ENCODE measurements at places on chromosomes 2 and 18.

DNA sequence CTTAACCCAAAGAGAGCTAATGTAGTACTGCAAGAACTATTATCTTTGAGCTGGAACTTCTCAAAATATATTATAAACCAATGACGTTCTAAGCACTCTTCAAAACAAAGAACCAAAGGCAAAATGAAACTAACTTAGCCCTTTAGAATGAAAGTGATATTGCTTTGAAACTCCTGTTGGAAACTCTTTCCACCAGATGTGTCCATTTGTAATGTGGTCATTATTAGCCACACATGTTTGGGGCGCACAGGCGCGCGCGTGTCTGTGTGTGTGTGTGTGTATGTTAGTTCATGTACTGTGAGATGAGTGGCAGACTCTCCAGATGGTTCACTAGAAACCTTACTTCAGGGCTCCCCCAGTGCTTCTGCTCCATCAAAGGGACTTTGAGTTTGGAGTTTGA lies 323.4 kb downstream of the BCL11A start:
- no peak for DNase-seq

DNA sequence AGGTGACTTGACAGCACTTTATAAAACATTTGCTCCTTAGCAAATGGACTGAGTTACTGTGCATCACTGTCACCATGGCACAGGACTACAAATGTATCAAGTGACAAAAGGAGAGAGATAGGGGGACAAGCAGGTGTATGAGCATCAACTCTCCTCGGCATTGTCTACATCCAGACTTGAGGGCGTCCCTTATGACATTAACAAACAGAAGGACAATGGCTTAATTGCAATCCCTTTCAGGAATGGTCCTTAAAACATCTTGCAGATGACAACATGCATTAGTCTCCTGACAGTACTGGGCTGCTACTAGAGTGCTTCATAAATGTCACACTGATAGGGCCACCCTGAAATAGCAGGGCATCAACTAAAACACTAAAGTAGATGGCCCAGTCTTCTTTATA lies 198.8 kb downstream of the PDE1A start:
- DNase-seq = peak; percentile 51

GRCh38 chr18:2424420-2424819 lies 146.9 kb downstream of the METTL4 start:
- no peak for DNase-seq

GRCh38 chr2:58574873-58575272 lies 333.7 kb upstream of the FANCL start:
- DNase-seq = no peak

DNA sequence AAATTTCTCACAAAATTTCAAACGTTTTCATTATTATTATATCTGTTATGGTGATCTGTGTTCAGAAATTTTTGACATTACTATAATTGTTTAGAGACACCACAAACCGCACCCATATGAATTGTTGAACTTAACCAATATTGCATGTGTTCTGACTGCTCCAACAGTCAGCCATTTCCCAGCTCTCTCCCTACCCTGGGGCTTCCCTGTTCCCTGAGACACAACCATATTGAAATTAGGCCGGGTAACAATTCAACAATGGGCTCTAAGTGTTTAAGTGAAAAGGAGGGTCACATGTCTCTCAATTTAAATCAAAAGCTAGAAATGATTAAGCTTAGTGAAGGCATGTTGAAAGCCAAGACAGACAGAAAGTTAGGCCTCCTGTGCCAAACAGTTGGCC lies 424.0 kb downstream of the DSC3 start:
- no peak for DNase-seq

DNA sequence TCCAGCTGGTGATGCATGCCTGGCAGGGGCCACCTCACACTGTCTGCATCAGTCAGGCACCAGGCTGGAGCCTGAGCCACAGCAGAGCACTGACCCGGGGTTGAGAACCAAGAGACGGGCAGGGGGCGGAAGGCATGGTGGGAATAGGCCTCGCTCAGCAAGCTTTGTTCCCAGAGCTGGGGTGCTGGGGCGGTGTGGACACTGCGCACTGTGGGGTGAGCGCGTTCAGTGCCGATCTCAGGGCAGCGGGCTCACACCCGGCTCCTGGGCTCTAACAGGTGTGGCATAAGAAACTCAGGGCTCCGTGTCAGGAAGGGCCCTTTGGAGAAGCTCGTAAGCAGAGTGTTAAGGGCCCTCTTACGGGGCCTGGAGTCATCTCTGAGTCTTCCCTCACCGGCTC lies 15.7 kb downstream of the SH3RF3 start:
- no peak for DNase-seq

DNA sequence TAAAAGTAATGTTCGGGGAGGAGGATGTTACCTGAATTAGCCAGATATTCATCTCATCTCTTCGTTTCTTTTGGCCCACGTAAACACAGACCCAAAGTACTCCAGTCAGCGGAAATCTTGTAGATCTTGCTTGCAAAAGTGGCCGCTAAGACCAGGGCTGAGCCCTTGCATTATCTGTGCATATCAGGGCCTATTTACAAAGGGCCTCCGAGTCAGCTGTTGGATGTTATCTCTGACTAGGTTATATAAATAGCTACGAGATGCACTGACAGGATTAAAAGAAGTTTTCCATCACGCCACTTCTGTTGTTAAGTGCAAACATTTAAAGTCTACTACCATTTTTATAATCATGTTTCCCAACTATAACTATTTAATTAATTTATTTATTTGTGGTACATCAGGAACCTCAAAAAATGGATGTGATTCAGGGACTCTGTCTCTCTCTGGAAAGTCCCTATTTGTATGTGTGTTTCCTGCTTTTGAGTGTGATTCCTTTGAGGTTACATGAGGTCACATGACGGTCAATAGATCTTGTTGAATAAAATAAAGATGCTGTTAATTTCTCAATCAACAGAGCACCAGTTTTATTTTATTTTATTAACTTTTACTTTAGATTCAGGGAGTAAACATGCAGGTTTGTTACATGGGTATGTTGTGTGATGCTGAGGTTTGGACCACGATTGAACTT lies 46.8 kb upstream of the MBOAT2 start:
- no peak for DNase-seq

- DNase-seq = no peak
Measured at GRCh38 chr2:221397187-221397586, 174.9 kb downstream of the EPHA4 start.

DNA sequence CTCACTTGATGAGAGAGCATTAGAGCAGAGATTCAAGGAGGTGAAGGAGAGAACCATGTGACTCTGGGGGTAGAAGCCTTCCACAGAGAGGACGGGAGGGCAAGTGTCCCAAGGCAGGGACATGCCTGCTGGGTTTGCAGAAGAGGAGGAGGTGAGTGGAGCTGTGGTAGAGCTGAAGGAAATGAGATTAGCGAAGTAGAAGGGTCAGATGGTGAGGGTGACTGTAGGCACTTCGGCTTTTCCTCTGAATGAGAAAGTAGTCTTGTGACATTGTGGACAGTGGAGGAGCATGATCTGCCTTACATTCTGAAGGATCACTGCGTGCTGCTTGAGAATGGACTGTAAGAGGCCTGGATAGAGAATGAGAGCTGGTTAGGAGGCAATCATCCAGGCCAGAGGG lies 126.0 kb downstream of the NXPH2 start:
- DNase-seq = no peak

GRCh38 chr2:43340945-43341356 lies 114.5 kb upstream of the ZFP36L2 start:
- DNase-seq = no peak

GRCh38 chr2:44118257-44118656 lies 50.4 kb upstream of the PPM1B start:
- no peak for DNase-seq

DNA sequence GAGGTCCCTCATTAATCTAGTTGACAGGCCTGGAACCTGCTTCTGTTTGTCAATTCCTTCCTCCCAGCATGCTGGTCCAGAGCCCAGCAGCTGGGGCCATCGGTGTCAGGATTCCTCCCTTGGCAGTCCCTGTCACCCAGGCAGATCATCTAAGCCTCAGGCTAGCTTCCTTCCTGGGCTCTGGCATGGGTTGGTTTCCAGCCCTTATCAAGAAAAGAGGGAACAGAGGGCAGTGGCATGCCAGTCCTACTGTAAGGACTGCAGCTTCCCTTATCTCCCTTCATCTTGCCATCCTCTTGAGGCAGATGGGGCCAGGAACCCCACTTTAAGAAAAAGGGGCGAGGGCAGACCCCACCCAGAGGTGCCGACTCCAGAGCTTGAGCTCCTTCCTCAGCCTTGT lies 10.9 kb upstream of the KCNK3 start:
- DNase-seq = no peak

DNA sequence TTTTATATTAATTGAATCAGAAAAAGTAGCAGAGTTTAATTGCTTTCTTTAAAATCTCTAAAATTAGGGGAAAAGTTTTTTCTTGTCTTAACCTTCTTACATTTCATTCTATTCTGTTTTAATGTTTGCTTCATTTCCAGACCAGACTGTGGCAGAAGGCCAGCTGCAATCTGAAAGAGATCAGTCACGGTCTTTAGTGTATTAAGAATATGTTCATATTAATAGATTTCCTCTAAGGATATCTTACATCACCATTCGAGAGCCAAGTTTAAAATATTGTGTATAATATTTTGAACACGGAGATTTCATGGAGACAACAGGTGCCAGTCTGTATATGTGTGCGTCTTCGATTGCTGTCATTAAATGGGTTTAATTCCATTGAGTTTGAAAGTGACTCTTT lies 230.9 kb upstream of the ZSWIM2 start:
- DNase-seq = no peak

DNA sequence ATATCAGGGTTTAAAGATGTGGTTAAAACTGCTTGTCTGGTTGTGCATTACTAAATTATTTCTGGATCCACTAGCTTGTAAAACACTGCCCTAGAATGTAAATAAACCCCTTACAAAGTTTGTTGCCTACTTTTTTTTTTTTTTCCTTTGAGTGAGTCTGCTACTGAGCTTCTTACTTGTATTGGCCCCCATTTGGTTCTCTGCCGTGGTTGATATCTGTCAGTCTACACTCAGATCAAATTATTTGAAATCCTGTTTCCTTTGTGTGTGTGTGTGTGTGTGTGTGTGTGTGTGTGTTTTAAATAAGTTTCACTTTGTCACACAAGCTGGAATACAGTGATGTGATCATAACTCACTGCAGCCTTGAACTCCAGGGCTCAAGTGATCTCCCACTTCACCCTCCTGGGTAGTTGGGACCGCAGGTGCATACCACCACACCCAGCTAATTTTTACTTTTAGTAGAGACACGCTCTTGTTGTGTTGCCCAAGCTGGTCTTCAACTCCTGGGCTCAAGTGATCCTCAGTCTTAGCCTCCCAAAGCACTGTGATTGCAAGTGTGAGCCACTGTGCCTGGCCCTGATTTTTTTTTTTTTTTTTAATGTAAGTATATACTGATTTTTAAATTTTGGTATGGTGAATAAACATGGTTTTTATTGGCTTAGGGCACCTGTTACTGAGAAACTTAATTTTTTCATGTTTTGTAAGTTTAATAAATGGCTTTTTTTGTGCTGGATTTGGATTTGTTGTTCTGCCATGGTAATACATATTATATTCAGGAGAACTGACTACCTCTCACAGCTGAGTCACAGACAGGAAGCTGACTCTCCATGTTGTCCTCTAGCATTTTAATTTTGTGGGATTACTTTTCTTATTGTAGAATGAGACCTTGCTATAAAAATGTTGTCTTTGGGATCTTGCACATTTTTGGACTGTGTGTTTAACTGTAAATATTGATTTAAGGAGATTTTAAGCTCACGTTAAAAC lies 48.5 kb downstream of the MAP4K4 start:
- no peak for DNase-seq

DNA sequence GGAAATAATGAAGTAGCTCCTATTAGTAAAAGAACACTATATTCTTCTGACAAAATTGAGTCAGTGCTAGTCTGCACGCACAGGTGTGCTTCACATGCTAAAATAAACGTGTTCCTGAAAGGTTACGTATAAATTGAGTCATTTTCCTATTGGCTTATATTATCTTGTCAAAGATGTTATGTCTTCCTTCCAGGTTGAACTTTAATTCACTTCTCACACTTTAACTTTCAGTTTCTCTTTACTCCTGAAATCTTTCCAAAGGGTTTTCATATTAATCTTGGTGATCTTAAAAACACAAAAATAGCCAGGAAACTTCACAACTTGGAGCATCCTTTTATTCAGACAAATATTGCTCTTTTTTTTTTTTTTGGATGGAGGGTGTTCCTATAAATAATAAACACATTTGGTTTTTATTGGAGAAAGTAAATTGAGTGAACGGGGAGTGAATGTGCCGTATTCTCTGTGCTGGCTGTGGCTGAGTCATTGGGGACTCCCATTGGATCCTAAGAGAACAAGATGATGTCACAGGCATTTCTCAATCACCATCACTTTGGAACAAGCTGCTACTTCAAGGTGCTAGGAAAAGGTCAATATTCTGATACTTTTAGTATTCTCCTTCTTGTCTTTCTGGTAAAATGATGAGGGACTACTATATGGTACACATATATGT lies 150.2 kb upstream of the SPATS2L start:
- no peak for DNase-seq

- no peak for DNase-seq
Measured at GRCh38 chr2:103788951-103789350, 1027.1 kb downstream of the TMEM182 start.

DNA sequence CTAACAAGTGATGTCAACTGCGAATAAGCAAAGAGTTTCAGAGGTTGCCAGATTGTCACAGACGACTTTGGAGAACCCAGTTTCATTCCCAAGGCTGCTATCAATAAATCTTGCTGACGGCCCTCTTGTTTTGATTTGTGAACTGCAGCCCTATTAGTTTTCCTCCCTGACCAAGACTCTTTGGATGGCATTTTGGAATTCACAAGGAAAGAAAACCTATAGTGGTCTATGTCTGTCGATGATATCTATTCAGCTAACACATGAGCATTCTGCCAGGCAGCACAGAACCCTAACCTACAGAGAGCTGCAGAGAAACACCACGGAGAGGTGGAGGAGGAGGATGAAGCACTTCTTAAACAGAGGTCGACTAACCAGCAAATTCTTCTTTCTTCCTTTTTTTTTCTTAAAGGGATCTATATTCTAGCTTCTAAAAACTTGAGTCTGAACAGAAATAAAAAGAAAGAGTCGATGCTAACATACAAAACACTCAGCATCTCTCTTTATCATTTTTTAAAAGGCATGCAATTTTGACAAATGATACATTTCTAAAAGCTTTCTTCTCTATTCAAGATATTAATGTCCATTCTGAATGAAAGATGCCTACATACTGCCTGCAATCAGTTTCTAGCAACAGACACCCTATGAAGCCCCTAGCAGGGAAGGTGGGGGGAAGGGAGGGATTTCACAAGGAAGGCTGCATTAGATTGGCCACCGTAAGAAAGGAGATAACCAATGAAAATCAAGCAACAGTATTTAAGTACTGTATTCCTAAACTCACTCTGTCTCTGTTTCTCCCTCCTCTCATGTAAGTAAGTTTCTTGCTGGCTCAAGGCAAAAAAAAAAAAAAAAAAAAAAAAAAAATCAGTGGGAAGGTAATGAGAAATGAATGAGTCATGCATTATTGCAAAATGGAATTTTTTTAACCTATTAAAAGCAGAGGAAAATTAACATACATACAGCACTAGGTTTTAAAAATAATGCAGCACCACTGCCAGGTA lies 83.0 kb upstream of the CHRNA1 start:
- no peak for DNase-seq
